ENCODE measurements at places on chromosomes 2 and 18.

DNA sequence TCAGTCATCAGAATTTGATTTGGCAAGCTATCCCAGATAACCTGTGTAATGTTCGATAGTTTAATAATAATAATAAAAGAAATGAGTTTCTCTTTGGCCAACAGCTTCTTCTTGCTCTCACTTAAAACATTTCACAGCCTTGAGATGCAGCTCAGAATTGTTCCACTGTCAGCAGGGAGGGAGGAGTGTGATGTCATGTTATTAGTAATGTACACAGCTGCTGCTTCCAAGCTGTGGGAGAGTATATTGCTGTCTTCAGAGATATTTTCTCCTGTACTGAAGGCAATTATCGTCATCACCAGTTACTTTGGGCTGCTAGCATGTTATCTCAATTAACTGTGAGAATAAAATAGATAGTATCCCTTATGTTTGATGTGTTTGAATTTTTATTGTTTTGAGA, 146.9 kb upstream of the MAP3K20 start:
- no peak for DNase-seq

GRCh38 chr2:197502685-197503084, 2.5 kb downstream of the HSPE1 start:
- no peak for DNase-seq

GRCh38 chr2:235575904-235576303, 82.1 kb downstream of the AGAP1 start:
- DNase-seq = no peak

GRCh38 chr18:56246916-56247315, 391.5 kb downstream of the TXNL1 start:
- no peak for DNase-seq

- DNase-seq = no peak
Measured at GRCh38 chr2:215736653-215737290, 276.6 kb downstream of the MREG start.

DNA sequence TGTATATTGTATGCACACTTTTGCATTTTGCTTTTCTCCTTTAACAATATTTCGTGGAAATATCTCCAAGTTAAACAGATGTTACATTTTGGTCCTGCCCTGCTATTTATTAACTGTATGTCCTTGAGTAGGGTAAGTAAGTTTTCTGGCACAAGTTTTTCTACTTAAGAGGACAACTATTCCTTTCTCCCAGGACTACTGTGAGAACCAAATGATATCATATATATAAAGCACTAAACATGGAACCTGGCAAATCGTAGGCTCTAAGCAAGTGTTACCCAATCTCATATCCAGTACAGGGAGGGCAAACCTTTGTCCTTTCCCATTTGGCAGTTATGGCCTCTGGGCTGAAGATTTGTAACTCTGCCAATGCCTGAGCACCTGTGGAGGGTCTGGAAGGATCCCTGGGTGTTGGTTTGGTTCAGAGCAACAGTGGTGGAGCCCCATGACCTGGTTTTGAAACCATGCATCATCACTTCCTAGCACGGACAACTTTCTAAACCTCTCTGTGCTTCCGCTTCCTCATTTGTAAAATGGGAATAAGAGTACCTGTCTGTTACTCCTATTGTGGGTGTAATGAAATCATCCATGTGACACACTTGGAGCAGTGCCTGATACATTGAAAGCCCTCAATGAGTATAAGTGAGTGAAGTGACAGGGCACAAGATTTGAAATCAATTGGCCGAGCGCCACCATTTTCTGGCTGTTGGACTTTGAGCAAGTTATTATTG, 28.3 kb upstream of the ICOS start:
- DNase-seq = peak; percentile 38

- no peak for DNase-seq
Measured at GRCh38 chr2:183162362-183162761, 38.1 kb downstream of the NUP35 start.

GRCh38 chr18:63892566-63892965, 5.1 kb downstream of the SERPINB2 start:
- no peak for DNase-seq

DNA sequence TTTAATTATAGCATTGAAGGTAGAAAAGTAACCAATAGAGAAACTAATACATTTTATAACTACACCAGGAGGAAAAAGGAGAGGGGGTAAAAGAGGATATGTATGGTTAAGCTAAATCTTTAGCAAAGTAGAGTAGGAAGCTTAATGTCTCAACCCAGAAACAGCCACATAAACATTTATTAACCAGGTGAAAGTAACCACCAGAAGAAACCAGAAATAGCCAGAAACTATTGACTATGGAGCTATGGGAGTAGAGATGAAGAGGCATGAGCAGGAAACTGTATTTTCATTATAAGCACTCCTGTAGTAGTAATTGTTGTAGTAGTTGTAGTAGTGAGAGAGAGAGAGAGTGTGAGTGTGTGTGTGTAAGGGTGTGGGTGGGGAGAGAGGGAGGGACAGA, 617.5 kb upstream of the CHAC2 start:
- no peak for DNase-seq

GRCh38 chr2:232592772-232593395, 40.5 kb upstream of the EFHD1 start:
- no peak for DNase-seq

DNA sequence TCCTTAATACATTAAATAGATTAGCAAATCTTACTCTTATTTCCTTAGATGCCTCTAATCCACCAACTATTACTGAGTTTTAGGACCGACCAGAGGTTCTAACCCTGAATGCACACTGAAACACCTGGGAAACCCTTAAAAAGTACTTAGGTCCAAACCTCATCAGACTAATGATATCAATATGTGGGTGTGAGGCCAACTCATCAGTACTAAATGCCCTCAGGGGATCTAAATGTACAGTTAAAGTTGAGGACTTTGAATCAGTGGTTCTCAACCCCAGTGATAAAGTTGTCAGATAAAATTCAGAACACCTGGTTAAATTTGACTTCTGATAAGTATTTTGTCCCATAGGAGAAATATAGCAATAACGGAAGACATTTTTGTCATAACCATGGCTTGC, 20.9 kb downstream of the MMADHC start:
- DNase-seq = no peak

DNA sequence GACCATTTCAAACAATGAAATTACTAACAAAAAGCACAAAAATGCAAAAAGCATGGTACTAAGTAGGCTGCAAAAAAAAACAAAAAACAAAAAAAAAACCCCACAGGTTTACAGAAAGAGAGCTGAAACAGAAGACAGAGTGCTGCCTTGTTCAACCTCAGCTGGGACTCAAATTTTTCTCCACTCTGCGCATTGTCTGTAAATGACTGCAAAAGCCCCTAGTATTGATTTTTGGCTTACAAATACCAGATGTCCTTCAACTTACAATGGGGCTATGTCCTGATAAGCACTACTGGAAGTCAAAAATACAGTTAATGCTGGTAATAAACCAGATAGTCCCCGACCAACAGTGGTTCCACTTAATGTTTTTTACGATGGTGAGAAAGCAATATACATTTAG, 42.2 kb downstream of the UBE2E3 start:
- no peak for DNase-seq

DNA sequence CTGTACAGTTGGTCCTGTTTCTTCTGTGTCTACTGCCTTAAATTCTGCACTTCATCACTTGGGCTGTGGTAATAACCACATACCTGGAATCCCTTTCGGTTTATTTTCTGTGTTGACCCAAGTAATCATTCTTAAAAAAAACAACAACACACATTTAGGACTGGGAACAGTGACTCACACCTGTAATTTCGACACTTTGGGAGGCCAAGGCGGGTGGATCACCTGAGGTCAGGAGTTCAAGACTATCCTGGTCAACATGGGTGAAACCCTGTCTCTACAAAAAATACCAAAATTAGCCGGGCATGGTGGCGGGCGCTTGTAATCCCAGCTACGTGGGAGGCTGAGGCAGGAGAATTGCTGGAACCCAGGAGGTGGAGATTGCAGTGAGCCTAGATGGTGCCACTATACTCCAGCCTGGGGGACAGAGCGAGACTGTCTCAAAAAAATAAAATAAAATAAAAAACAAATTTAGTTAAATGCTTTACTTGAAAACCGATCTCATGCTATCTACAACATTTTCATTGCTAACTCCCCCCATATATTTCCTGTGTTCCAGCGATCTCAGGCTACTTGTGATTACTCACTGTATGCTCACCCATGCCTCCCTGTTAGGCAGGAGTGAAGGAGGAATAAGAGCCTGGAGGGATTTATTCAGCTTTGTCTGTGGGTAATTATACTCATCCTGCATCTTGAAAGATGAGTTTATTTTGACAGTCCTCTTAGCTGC, 18.2 kb downstream of the ACSL3 start:
- no peak for DNase-seq

DNA sequence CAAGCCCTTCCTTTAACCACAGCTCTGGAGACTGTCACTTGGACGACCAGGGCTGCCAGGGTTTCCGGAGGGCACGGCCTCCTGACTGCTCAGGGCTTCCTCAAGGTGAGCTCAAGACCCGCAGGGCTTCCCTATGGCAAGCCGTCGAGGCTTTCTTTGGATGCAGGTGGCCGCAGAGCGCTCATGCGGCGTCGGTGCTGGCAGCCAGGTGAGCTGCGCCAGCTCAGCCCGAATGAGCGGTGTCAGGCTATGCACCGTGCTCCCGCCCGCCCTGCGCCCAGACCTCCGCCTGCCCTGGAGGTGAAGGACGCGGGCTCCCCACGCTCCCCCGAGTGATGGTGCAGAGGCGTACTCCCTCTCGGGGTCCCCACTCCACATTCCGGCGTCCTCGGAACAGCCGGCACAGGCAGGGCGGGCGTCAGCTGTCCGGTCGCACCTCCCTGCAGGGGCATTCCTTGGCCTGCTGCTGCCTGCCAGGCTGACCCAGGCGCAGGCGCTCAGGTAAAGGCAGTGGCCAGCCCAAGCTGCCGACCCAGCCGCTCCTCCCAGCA, 20.8 kb upstream of the TUBB6 start:
- no peak for DNase-seq

DNA sequence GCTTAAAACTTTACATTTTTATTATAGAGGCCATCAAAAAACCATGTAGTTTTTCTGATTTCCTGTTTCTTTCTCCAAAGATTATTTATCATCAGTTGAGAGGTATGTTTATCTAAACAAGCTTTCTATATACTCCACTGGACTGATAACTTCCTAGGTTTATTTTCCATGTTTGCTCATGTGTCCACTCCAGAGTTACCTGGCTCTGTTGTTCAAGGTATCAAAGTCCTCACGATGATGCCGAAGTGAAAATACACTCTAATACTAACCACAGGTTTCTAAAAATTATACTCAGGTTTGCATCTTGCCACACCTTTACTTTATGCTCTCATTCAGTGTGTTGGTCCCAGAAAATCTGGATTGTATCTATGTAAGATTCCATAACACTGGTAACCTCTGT, 287.9 kb upstream of the GULP1 start:
- DNase-seq = no peak

DNA sequence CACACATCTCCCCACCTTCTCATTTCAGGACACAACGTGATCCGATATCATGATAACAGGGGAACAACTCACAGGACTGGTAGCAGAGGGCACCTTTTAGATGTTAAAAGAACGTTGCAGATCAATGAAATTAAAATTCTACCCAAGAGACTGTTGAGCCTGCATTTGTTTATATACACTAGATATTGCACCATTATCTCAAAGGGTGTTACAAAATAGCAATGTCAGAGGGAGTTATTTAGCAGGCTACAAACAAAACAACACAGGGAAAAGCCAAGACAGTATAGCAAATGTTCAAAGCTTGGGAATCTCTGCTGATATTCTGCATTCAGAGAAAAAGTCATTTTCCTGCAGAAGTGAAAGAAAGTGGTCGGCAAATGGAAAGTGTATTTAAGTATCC, 139.5 kb downstream of the MYO5B start:
- DNase-seq = no peak

DNA sequence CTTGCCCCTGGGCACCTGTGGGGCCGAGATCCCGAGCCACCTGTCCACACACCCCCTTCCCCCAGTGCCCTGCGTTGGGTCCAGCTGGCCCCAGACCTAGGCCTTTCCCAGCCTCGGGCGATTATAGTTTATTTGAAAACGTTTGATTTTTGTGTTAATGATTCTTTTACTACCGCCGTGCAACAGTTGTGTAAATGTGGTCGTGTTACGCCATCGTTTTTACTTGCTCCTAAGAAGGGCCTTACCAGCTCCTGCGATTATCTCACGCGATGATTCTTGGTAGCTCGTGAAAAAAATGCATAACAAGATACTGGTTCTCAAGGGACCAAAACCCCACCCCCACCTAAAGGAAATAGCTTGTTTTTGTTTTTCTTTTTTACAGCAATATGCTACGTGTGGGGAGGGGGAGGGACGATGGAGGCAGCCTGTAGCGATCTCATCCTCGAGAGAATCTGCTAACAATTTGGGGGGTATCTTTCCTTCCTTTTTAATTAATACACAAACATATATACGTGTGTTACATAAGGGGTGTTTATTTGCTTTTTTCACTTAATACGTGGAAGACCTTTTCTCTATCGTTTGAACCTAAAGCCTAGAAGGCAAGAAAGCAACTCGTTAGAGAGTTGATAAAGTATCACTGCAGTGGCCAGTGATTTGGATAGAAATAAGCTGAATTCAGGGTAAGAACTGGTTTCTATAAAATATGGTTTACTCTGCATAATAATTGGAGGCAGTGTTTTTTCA, 1.0 kb downstream of the ZDBF2 start:
- no peak for DNase-seq

- no peak for DNase-seq
Measured at GRCh38 chr2:109677835-109678580, 63.8 kb downstream of the SOWAHC start.

DNA sequence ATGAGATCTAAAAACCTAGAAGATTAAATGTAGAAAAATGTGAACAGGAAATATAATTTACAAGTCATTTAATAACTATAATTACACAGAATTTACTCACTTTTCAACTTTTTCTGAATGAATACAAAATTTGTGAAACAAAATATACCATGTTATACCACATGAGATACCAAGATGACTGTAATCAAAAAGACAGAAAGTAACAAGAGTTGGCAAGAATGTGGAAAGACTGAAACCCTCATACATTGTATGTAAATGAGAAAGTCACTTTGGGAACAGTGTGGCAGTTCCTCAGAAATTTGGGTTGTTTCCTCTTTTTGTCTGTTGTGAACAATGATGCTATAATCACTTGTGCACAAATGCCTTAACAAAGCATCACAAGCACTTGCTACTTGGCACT, 145.4 kb upstream of the ZNF804A start:
- DNase-seq = no peak

DNA sequence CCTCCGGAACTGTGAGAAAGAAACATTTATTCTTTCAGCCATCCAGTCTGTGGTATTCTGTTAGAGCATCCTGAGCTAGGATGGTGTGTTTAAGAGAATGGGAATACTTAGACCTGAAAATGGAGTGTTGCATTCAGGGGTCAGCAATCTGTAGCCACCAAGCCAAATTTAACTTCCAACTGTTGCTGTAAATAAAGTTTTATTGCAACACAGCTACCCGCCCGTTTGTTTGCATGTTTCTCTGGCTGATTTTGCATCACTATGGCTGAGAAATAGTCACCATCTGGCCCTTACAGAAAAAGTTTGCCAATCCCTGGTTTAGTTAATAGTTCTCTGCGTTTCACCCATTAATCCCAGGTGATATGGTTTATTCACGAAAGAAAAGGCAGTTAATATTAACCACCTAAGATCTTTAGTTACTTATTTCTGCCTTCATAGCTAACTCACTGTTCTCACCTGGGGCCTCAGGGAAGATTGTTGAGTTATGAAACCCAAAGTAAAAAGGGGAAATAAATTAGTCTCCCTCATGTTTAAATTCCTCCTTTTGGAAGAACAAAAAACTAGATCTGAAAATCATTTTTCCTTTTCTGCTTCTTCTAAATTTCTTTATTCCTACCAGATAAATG, 9.5 kb upstream of the CYS1 start:
- no peak for DNase-seq

- no peak for DNase-seq
Measured at GRCh38 chr2:43125090-43125998, 101.1 kb downstream of the ZFP36L2 start.

GRCh38 chr2:47079515-47080412, 75.3 kb downstream of the STPG4 start:
- no peak for DNase-seq

All from CD4-positive, alpha-beta T cell treated with Interleukin-15 for 1 hour (primary cell).